ENCODE measurements at places on chromosomes 13 and 19.

DNA sequence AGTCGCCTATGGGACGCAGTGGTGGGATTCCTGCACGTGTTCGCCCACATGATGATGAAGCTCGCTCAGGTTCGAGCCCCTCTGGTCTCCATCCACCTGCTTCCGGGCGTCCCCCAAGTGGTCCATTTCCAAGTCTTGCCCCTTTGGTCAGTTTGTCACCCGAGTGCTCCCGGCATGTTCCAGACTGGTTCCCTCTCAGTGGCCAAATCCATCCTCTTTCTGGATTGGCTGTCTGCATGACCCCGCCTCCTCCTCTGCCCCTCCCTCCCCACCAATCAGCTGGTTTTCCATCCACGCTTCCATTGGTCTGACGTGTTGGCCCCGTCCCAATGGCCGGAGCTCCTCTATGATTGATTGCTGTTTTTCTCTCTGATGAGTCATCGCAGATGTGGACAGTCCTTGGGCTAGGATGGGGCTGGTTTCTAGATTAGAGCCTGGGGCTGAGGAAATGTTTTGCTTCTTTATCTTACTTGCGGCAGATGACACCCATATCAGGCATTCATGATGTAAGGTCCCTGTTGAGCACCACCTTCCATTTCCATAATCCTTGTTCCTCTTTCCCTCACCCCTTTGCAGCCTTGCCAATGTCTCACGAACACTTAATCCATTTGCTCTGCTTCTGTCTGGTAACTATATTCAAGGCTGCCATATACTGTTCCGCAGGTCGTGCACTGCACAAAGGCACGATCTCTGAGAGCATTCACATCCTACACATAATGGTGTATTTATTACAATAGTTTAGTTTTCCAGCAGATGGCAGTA lies 73.8 kb downstream of the MAP4K1 start:
- DNase-seq, result no peak

- DNase-seq, result no peak
Observed at GRCh38 chr19:35671818-35672217, 5.5 kb downstream of the UPK1A start.

GRCh38 chr13:100875392-100876043 lies 200.9 kb upstream of the TMTC4 start:
- DNase-seq, result no peak

- no peak for DNase-seq
Observed at GRCh38 chr19:3899531-3900294, 19.2 kb downstream of the ATCAY start.

DNA sequence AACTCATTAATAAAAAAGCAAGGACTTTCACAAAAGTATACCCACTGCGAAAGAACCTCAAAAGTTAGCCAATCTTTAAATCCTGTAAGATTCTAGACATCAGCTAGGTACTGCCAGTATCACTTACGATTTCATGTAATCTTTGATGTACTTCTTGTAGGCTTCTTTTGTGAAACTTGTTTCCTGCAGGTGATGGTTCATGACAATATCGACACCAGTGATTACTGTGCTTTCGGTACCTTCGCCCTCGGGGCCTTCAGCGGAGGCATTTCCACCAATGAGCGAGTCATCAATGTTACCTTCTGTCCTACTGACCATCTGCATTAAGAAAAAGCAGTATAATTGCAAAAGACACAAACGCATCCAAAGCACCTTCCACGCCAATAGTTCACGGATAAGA lies 1.1 kb downstream of the TPT1 start:
- DNase-seq, result no peak

DNA sequence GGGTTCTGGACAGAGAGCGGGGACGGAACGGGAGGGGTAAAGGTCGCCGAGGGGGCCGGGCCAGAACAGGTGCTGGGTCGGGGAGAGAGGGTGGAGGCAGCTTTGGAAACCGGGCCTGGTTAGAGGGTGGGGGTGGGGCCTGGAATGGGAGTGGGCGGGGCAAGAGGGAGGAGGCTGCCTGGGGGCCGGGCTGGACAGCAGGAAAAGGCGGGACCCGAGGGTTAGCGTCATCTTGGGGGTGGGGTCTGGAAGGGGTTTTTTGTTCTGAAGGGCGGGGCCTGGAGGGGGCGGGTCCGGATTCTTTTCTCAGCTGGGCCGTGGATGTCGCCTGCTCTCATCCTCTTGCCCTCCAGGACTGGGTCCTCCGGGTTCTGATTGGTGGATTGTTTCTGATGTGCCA lies 4.3 kb upstream of the ZNF813 start:
- DNase-seq, result no peak

GRCh38 chr13:21673789-21674489 lies 3.1 kb downstream of the FGF9 start:
- no peak for DNase-seq

- no peak for DNase-seq
Observed at GRCh38 chr19:18789883-18790565, 1.1 kb downstream of the COMP start.

- DNase-seq, result no peak
Observed at GRCh38 chr13:95003019-95003813, 290.9 kb upstream of the SOX21 start.

DNA sequence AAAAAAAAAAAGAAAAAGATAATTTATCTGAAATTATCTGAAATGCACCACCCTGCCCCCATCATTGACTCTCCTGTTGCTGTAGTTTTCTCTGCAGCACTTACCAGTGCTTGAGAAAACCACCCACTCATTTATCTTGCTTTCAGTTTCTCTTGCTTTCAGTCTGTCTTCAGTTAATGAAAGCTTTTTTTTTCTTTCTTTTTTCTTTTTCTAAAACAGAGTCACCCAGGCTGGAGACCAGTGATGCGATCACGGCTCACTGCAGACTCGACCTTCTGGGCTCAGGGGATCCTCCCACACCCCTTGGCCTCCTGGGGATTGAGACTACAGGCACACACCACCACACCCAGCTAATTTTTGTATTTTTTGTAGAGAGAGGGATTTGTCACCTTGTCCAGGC lies 4.3 kb upstream of the ACP5 start:
- no peak for DNase-seq

DNA sequence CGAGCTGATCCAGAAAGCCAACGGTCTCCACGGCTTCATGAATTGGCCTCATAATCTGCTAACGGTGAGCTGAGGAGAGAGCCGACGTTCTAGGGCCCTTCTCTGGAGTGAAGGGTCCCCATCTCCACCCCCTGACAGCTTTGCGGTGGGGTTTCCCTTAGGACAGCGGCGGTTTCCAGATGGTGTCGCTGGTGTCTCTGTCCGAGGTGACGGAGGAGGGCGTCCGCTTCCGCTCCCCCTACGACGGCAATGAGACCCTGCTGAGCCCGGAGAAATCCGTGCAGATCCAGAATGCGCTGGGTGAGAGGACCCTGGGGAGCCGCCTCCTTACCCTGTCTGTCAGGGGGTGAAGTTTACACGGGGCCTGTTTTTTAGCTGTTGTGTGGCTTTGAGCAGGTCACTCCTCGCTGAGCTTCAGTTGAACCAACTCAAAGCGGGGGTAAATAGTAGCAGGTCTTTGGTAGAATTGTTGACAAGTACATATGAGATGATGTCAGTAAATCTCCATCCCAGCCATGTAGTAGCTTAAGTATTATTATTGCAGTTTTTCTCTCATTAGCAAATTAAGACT lies 801 bp downstream of the QTRT1 start:
- DNase-seq, result no peak

- no peak for DNase-seq
Observed at GRCh38 chr19:57248646-57249045, 8.2 kb downstream of the ZNF805 start.

- DNase-seq, result no peak
Observed at GRCh38 chr19:8557642-8558238, 19.5 kb downstream of the MYO1F start.

DNA sequence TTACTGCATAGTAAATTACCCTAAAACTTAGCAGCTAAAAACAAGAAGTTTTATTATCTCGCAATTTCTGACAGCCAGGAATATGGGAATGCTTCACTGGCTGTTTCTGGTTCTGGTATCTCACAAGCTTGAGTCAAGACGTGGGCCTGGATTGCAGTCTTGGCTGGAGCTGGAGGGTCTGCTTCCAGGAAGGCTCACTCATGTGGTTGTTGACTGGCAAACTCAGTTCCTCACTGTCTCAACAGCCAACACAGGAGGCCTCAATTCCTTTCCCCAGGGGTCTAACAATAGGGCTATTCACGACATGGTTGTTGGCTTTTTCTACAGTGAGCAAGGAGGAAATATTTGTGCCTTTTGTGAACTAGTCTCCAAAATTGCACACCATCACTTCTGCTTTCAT lies 146.3 kb downstream of the GPC5 start:
- DNase-seq, result no peak

- DNase-seq, result no peak
Observed at GRCh38 chr13:20270163-20270865, 38.2 kb upstream of the GJB6 start.
